ENCODE measurements at places on chromosomes 2 and 18. TPM values are rescaled to one million over a fixed set of nuclear protein-coding genes. Genes with fewer than 3 reads are reported as not detected.

DNA sequence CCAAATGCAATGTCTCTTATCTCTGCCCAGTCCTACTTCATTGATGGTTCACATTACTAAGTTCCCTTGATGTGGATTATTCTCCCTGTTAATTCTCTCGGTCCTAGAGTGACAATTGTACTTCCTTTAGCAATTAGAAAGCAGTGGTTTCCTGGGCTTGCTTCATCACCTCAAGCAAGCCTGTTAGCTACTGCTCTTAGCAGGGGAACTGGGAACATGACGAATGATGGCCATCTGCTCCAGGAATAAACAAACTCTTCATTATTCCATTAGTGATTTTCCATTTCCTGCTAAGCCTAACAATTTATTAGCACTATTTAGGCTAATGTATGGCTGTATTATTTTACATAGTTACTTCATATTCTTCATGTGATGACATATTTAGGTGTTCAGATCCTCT, 331.8 kb downstream of the MTX2 start:
- DNase-seq = no peak

- no peak for DNase-seq
Observed at GRCh38 chr18:21686282-21687105, 18.1 kb downstream of the ABHD3 start.

DNA sequence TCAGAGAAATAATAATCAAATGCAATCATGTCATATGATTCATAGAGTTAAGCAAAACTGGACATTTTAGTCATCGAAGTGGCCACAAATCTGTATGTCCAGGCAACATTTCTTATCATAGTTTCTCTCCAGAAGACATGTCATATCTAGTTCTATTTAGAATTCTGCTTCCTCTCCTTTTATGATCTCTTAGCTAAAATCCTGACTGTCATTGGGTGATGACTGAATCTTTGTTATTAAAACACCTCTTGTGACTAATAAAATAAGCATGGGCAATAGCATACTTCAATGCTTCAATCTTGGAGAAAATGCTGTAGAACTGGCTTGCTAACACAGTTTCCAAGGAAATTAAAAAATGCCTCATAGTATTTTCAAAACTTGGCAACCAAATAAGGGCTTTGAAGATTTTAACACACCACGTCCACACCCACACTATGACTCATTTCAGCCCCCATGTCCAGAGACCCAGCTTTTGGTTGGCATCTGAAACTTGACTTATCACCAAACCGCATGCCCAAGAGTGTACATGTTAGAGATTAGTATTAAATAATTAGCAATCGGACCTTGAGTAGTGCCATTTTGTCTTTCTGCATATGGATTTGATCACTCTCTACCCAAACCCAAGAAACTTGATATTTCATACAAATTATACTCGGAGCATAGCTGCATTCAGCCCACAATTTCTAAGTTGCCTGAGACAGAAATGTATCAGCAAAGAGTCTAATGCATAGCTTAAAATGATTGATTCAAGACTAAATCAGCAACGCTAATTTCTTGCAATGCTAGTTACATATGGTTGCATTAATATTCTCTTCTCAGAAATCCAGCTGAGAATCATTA, 106.5 kb upstream of the ETAA1 start:
- DNase-seq = no peak

DNA sequence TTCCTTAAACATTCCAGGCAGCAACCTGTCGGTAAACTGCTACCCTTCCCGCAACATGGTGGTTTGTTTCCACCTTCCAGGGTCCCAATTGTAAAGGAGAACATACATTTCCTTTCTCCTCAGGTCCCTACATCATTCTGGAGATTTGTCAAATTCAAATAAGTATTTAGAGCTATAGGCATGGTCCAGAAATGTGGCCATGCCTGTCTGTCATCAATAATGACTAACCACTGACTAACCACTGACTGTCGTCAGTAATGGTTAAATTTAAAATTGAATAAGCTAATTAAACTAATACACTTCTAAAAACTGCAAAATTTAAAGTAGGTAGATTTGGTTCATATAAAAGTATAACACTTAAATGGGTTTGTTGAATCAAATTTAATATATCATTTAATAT, 984.0 kb upstream of the SLC39A10 start:
- no peak for DNase-seq

GRCh38 chr2:73970850-73971471, 13.7 kb upstream of the TET3 start:
- DNase-seq = peak; percentile 30

- DNase-seq = no peak
Observed at GRCh38 chr2:204473224-204473623, 72.1 kb upstream of the PARD3B start.

Gene ALPG
- total RNA-seq = not detected

Gene RAB17
- total RNA-seq = 1.0 TPM

DNA sequence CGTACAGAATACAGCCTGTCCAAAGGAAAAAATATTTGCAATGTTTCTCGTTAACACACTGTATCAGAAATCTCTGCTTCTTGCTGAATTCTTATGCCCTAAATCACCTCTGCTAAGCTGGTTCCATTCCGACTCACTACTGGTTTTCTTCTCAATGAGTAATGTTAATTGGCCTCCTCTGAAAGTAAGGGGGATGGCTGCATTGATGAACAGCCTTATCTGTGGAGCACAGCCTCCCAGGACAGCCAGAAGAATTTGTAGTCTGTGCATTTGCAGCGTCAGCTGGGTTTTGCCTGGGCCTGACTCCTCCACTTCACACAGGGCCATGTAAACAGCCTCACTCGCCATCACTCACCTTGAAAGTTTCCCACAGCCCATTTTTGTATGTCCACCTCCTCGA, 127.7 kb downstream of the RNF152 start:
- no peak for DNase-seq

Gene SPATA3
- not detected for total RNA-seq

Gene CAPN13
- 0.51 TPM for total RNA-seq

GRCh38 chr2:11677136-11678055, 7.4 kb upstream of the NTSR2 start:
- no peak for DNase-seq

GRCh38 chr2:28449488-28450395, 46.1 kb upstream of the PLB1 start:
- DNase-seq = no peak

GRCh38 chr2:158599609-158600008, 142.9 kb downstream of the PKP4 start:
- DNase-seq = no peak

Gene FRZB
- total RNA-seq = 38.0 TPM

DNA sequence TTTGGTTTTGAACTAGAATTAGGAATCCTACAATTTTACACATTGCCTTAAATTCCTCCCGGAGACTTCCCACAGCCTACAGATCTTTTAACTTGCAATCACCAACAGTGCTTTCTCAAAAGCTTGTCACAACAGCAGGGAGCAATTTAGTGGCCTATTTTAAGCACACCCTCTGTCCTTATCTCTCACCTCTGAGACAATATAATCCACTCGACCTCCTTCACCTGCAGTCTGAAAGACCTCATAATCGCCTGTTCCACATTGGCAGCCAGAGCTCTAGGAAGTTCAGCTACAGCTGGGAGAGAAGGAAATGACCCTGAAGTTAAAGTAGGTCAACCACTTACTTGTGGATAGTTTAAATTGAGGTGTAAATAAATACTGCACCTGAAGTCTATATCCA, 249.7 kb upstream of the DLGAP1 start:
- DNase-seq = no peak

DNA sequence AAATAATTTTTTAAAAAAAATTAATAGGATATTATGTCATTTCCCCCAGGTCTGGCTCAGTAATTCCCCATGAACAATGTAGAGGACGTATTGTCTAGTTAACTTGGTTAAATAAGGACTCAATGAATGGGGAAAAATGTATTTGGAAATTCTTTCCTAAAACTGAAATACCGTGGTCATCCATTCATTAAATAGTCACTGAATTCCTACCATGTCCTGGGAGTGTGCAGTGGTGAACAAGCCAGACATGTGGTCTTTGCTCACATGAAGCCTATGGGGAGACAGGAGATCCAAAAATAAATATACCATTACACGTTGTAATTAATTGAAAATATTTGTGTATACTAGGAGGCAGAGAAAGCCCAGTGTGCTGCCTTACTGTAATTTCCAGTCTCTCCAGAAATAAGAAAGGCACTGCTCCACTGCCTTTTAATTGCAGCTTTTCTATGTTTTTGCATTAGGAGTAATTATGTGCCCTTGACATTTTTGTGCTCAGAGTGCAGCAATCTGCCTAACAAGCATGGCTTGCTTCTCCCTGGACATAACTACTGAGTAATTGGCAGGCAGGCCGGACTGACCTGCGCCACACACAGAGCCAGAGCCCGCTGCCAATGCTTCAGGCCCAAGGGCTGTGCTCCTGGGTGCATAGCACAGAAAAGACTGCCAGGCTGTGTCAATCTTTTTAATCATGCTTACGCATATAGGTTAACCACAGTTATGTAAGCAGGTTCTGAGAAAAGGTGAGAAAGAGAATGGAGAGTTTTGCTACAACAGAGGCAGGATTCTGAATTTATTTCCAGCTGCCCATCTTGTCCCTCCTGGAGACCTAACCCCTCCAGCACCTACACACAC, 22.2 kb upstream of the TTC39C start:
- DNase-seq = no peak

- no peak for DNase-seq
Observed at GRCh38 chr2:119283873-119284331, 60.3 kb downstream of the STEAP3 start.

- no peak for DNase-seq
Observed at GRCh38 chr2:96114546-96114902, 1.8 kb downstream of the ADRA2B start.

DNA sequence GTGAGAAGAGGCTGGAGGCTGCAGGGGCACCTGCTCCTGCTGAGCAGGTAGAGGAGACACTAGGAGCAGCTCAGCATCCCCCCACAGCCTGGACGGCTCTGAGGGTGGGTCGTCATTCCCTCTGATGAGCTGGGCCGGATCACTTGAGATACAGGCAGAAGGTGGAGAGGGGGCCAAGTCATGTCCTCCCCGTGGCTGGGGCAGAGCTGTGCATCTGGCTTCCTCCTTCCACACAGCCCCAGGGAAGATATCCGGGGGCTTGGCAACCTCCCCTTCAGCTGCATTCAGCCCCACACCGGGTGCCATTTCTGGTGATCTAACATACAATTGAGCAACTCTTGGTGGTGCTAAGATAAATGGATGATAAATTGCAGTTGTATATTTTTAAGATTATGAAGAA, 236.9 kb downstream of the LDLRAD4 start:
- DNase-seq = no peak

Gene ADAM23
- total RNA-seq = 21.3 TPM

DNA sequence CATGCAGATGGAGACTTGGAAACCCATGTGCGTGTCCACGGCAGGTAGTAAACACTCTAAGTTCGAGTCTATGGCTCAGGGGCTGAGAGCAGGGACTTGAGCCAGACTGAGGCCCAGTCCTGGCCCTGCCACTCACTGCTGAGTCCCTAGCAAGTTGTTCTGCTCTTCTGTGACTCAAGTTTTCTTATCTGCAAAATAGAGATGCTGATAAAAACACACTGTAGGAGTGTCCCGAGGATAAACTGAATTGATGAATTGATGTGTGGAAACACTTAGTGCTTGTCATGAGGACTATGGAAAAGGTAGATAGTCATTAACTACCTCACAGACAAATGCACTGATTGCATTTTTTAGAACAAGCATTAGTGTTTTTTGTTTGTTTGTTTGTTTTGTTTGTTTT, 73.2 kb downstream of the BOLA3 start:
- no peak for DNase-seq

Measured in tongue (tissue), 3 donors.